ENCODE measurements at places on chromosomes 7 and 10. TPM values are rescaled to one million over a fixed set of nuclear protein-coding genes. Genes with fewer than 3 reads are reported as not detected.

FGFR2 gene
- total RNA-seq: 5.5 TPM

KCNIP2 gene
- total RNA-seq: not detected

WNT2 gene
- not detected for total RNA-seq

IQUB gene
- total RNA-seq: 0.43 TPM

ACHE gene
- total RNA-seq: 0.24 TPM

ZC3HAV1L gene
- total RNA-seq: 16.2 TPM

ANKRD61 gene
- total RNA-seq: 0.48 TPM

MRPS33 gene
- 16.8 TPM for total RNA-seq

UNC5B gene
- total RNA-seq: 64.6 TPM

DUSP5 gene
- total RNA-seq: 89.9 TPM

ST8SIA6 gene
- not detected for total RNA-seq

GIMAP2 gene
- 0.24 TPM for total RNA-seq
